ENCODE measurements at places on chromosomes 16 and 17. TPM values are rescaled to one million over a fixed set of nuclear protein-coding genes. Genes with fewer than 3 reads are reported as not detected.

The OXLD1 gene
- total RNA-seq, result 52.9 TPM

The TBX4 gene
- 3.5 TPM for total RNA-seq

The CNGB1 gene
- total RNA-seq, result not detected

The VAT1L gene
- 7.6 TPM for total RNA-seq

The CTF1 gene
- 4.7 TPM for total RNA-seq
